CD8-positive, alpha-beta T cell (primary cell): ENCODE measurements at places on chromosomes 1 and 21.

GRCh38 chr1:112358798-112359408, 37.1 kb upstream of the CTTNBP2NL start:
- DNase-seq = no peak

DNA sequence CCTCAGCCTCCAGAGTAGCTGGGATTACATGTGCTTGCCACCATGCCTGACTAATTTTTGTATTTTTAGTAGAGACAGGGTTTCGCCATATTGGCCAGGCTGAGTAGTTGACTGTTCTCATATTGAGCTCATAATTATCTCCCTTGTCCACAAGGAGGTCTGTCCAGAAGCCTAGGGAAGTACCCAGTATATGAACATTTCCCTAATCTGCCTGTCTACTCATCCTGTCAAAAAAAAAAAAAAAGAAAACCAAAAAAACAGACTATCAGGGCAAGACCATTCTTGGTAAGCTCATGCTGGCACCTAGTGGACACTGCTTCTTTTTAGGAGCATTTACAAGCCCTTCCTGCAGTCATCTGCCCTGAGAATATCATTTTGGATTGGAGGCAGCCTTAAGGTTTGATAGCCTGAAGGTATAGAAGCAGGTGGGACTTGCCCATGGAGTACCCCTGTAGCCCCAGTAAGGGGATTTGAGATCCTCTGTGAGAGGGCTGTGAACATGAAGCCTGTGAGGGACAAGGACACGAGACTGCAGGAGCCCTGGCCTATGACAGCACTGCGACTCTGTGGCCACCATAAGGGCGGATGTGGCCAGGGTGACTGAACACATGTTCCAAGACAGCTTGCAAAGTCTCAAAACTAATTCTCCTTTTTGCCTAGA, 10.8 kb upstream of the DUSP12 start:
- no peak for DNase-seq

GRCh38 chr1:37071829-37072228, 37.5 kb upstream of the GRIK3 start:
- no peak for DNase-seq

DNA sequence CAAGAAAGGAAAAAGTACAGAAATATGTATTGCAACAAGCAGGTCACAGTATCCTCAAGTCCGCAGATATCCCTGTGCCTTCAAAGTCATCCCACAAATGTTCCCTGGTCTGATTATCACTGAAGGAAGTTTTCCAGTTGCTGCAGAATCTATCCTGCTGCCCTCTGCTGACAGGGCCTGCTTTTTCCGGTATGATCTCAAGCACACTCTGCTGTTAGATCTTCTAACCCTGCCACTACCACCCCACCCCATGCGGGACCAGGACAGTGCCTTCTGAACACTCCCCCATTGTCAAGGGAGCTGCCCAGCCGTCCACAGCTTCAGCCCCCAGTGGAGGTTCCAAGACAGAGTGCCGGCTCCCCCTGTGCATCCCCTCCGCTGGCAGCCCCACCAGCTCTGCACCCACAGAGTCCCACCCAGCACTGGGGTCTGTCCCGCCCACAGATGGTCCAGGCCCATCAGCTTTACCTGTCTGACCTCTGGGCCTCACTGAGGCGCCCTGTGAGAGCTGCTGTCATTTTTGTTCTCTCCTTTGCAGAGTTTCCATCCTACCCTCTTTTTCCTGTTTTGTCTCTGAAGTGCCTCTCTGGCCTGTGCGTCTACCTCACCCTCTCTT, 27.9 kb downstream of the FAM163A start:
- no peak for DNase-seq

GRCh38 chr1:40785446-40785845, 1.9 kb downstream of the KCNQ4 start:
- DNase-seq = no peak

GRCh38 chr1:244710474-244711062, 57.6 kb downstream of the DESI2 start:
- no peak for DNase-seq

DNA sequence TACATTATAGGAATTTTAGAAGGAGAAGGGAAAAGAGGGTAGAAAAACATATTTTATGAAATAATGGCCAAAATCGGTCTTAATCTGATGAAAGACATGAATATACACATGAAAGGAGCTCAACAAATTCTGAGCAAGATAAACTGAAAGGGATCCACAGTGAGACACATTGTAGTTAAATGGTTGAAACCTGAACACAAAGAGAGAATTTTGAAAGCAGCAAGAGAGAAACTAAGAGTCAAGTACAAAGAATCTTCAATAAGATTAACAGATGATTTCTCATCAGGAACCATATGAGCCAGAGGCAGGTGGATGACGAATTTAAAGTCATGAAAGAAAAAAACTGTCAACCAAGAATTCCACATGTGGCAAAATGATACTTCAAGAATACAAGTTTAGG, 15.8 kb upstream of the MTR start:
- no peak for DNase-seq

DNA sequence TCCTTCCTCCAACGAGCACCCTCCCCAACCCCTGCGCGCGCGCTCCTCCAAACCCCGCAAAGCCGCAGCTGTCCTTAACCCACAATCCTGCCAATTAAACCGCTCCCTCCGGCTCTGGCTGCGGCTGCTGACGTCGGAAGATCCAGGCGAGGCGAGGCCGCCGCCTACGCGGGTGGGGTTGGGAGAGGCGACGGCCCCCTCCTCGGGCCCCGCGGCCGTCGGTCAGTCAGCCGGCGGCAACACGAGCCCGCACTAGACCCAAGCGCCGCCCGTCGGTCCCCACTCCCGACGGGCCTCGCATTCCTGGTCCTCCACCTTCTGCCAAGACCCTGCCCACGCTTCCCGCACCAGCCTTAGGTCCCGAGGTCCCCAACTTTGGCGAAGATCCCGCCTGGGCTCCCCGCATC, 75.4 kb downstream of the VWA5B1 start:
- DNase-seq = no peak

GRCh38 chr1:2342384-2343022, 48.9 kb downstream of the MORN1 start:
- no peak for DNase-seq

- DNase-seq = no peak
Observed at GRCh38 chr1:22406722-22407495, 44.7 kb upstream of the ZBTB40 start.

DNA sequence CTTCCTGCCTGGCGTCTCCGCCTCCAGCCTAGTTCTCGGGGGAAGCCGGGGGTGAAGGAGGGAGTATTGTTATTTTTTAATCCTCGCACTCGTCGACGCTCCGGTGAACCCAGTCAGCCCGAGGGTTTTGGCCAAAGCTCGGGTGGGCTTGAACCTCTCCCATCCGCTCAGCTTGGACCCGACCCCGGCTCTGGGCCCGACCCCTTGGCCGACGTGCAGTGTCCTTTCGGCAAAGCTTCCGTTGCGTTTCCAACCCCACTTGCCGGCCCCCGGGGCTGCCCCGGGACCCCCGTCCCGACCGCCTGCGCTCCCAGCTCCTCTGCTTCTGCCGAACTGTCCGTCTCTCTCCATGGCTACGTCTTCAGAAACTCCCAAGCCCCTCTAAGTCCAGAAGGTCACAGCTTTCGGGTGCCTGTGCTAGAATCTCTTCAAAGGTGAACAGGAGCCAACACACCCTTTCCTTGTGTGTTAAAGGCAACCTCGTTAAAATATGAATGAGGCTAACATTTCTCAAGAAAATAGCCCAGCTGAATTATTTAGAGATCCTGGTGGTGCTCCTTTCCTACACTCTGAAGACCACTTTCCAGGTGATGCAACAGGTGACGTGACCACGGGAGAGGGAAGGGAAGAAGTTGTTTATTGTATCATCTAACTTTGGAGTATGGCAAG, 647 bp downstream of the DESI2 start:
- DNase-seq = no peak

GRCh38 chr1:51285055-51285454, 45.3 kb downstream of the TTC39A start:
- DNase-seq = no peak

- no peak for DNase-seq
Observed at GRCh38 chr1:233566886-233567285, 47.0 kb upstream of the KCNK1 start.
